SJSA1 (cell line): ENCODE measurements at places on chromosomes 13 and 19.
A peak's percentile ranks its signal among the peaks of the same experiment; 100 is the strongest.

- H3K27ac ChIP-seq, result no peak overlapping the region
- H3K27me3 ChIP-seq, result no peaks in the 10 kb centered on the region
- 0 out of 2 replicates have a peak, but pooled peaks cover 1% of the 10 kb centered on the region for H3K36me3 ChIP-seq
Observed at GRCh38 chr13:29758531-29759114, 91.8 kb downstream of the UBL3 start.

GRCh38 chr13:37313372-37313771, 207.9 kb upstream of the CSNK1A1L start:
- no peaks in the 10 kb centered on the region for H3K27me3 ChIP-seq
- no peak for DNase-seq
- H3K36me3 ChIP-seq, result no peaks in the 10 kb centered on the region
- no peaks in the 10 kb centered on the region; the same call in 1 of the 2 replicates for H3K4me1 ChIP-seq
- no peak overlapping the region for H3K4me3 ChIP-seq

GRCh38 chr13:24203273-24203672, 42.8 kb downstream of the SPATA13 start:
- no peaks in the 10 kb centered on the region for H3K36me3 ChIP-seq
- DNase-seq, result no peak
- no peak overlapping the region for H3K27ac ChIP-seq

DNA sequence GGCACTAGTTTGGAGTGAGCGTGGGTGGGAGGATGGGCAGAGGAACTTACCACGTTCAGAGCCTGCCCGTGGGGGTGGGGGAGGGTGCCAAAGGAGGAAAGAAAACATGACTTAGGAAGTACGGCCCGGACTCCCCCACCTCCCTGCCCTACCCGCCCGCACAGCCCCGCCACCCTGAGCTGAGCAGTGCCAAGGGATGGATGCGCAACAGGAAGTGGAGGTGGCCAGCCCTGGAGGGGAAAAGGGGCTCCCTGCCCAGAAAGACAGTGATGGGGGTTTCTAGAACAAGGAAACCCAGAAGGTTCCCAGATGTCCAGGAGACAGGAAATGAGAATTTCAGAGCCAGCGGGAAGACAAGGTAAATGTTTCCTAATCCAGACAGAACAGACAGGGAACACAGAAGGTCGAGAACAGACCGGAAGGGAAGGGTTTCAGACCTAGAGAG, 6.3 kb downstream of the TEAD2 start:
- H3K4me3 ChIP-seq, result no peak overlapping the region
- no peaks in the 10 kb centered on the region for H3K4me1 ChIP-seq
- H3K27ac ChIP-seq, result no peak overlapping the region
- DNase-seq, result no peak
- peaks cover 41% of the 10 kb centered on the region for H3K36me3 ChIP-seq
- H3K27me3 ChIP-seq, result no peaks in the 10 kb centered on the region

DNA sequence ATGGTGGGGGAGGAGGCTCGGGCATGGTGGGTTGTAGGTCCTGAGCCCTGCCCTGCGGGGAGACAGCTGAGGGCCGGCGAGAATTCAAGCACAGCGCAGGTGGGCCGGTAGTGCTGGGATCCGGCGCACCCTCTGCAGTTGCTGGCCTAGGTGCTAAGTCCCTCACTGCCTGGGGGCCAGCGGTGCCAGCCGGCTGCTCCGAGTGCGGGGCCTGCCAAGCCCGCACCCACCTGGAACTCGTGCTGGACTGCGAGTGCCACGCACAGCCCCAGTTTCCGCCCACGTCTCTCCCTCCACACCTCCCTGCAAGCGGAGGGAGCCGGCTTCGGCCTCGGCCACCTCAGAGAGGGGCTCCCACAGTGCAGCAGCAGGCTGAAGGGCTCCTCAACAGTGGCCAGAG, 33.7 kb downstream of the EEF1AKMT1 start:
- H3K27ac ChIP-seq, result no peak overlapping the region
- H3K4me1 ChIP-seq, result no peaks in the 10 kb centered on the region
- no peaks in the 10 kb centered on the region for H3K27me3 ChIP-seq
- no peak for DNase-seq
- no peak overlapping the region for H3K4me3 ChIP-seq
- no peaks in the 10 kb centered on the region for H3K36me3 ChIP-seq

GRCh38 chr19:38580080-38580479, 37.7 kb downstream of the MAP4K1 start:
- peaks cover 10% of the 10 kb centered on the region for H3K27me3 ChIP-seq
- no peak for DNase-seq
- no peak overlapping the region for H3K27ac ChIP-seq
- no peaks in the 10 kb centered on the region for H3K36me3 ChIP-seq

DNA sequence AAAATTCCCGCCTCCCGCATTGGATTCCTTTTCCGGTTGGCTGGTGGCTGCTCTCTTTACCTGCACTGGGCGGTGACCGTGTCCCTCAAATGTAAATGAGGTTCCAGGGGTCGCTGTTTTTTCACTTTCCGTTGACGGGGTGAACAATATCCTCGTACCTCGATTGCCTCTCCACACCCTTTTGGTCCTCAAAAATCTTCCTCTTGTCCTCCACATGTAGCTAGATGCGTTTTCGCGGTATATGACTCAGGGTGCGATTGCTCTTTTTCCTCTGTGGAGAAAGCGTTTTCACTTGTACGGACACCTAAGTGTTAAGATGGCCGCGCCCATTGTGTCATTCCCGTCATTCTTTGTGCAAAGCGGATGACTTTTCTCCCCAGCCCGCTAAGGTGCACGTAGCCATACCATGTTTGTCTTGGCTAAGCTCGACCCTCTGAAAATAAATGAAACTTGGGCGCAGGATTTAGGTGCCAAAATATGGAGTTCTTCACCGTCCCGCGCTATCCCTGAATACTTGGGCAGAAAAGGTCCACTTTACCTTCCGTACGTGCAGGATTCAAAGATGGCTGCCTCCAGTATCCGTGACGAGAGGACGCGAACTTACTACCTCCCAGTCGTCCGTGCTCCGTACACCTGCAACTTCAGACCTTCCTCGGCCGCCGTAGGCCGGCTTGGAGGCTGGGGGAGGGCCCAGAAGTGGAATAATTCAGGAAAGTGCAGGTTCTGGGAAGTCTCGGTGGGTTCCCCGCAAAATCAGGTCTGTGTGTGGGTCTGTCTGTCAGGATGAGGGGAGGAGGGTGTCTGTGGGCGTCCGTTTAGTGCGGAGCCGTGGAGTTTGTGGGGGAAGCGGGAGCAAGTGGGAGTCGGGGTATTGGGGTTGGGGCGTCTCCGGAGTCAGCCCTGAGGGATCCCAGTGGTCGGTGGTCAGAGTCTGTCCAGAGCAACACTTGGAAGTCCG, at the start of gene ZNF613:
Gene ZNF613, plus strand, starts transcription at position 689 of the 958 bp plus-strand sequence. CDS start 8,749 bp downstream, outside the sequence.
- no peak within 1 kb of the TSS for H3K27ac ChIP-seq
- H3K4me1 ChIP-seq, result no peaks in the 10 kb centered on the region
- peaks cover 7% of the 10 kb centered on the region; the same call in 1 of the 2 replicates for H3K36me3 ChIP-seq
- peak; percentile 76 for DNase-seq

- peaks cover 69% of the 10 kb centered on the region for H3K36me3 ChIP-seq
- no peak overlapping the region for H3K4me3 ChIP-seq
- no peak overlapping the region for H3K27ac ChIP-seq
- no peaks in the 10 kb centered on the region for H3K27me3 ChIP-seq
- no peak for DNase-seq
- peaks cover 18% of the 10 kb centered on the region for H3K4me1 ChIP-seq
Observed at GRCh38 chr19:35008891-35009341, 8.8 kb downstream of the GRAMD1A start.

DNA sequence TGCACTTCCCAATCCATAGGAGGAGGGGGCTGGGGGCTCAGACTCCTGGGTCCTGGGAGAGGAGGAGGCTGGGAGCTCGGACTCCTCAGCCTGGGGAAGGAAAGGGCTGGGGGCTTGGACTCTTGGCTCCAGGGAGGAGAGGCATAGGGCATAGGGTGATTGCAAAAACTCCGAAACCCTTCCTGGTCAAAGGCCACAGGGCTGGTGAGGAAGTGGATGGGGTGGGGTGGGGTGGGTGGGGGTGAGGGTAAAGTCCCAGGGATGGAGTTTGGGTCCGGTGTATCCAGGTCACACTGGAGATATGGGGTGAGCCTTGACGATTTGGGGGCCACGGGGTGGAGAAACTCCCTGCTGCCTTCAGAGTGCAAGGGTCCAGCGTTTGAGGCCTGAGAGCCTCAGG, 2.8 kb downstream of the MYH14 start:
- H3K27ac ChIP-seq, result no peak overlapping the region
- DNase-seq, result no peak
- no peak overlapping the region for H3K4me3 ChIP-seq
- H3K4me1 ChIP-seq, result no peaks in the 10 kb centered on the region
